CD4-positive, alpha-beta T cell (primary cell): ENCODE measurements at places on chromosomes 1 and 21. TPM values are rescaled to one million over a fixed set of nuclear protein-coding genes. Genes with fewer than 3 reads are reported as not detected.

The CELA3B gene
- total RNA-seq = not detected

The C8A gene
- not detected for total RNA-seq

The NPPA gene
- not detected for total RNA-seq

The WDR47 gene
- total RNA-seq = 16.2 TPM

The RNU1-4 gene
- 4,982 TPM for total RNA-seq

The LEPROT gene
- 20.2 TPM for total RNA-seq

The SPATA1 gene
- 0.61 TPM for total RNA-seq

The MLLT11 gene
- 2.8 TPM for total RNA-seq

The SLC45A3 gene
- total RNA-seq = 0.11 TPM

The NPPB gene
- total RNA-seq = not detected

The ADGRL4 gene
- total RNA-seq = not detected

The S100A5 gene
- total RNA-seq = 1.3 TPM

The TTC3 gene
- total RNA-seq = 142 TPM

The CYP4A11 gene
- total RNA-seq = not detected

The C8B gene
- not detected for total RNA-seq

The GPR37L1 gene
- not detected for total RNA-seq

The HNRNPCL2 gene
- total RNA-seq = not detected

The GBP5 gene
- 51.4 TPM for total RNA-seq

The NGF gene
- total RNA-seq = not detected

The MATN1 gene
- total RNA-seq = 2.7 TPM

The ARV1 gene
- total RNA-seq = 1.5 TPM
